ENCODE measurements at places on chromosomes 2 and 18.

DNA sequence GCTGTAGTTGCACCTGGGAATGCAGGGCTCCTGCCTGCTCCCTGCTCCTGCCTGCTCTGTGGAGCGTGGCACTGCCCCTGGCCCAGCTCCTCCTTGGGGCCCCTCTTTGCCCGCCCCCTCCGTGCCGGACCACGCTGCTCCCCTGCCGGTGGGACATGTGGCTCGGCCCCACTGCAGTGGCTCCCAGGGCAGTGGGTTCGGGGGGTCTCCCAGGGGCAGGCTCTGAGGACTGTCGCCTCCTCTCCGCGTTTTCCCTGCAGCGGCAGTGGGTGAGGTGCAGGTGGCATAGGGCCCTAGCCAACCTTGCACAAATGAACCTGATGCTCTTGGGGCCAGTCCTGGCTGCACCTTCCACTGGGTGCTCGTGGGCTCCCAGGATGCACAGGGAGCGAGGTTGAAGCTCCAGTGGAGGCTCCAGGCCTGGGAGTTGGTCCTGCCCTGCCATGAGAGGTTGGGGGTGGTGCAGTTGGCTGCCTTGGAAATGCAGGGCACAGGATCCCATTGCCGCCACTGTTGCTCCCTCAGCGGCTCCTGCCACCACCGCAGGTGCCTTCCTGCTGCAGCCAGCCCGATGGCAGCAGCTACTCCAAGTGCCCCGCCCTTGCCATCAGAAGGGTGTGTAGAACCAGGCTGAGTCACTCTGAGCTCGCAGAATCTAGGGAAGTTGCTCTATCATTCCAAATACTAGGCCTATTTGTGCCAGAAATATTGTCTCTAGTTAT, 313.1 kb upstream of the SYT4 start:
- DNase-seq: no peak

DNA sequence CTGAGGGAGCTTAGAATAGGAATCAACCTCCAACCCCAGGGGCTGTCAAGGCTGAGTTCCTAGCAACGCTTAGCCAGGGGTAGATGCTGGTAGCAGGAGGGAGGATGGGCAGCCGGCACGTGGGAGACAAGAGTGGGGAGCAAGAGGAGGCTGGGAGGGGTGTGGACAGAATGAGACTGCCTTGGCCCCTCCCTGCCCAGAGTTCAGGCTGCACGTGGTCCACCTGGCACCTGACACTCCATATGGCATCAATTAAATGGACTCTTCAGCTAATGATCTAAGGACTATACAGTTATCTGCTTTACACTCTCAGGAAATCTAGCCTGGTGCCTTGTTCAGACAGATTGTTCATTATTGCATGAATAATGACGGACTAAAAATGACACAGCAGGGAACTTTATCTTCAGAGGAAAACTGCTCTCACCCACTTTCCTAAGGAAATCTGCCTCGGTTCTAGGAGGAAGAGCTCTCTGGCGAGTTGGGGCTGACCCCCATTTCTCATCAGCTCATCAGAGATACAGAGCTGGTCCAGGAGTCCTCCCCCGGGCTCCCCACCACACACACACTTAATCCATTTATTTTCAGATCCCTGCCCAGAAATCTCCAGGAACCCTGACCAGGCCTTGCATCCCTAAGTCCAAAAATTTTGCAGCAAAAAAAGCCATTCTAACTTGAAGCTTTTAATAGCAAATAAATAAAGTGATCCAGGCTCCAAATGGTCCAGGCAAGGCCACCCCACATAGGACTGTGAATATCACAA, 102.1 kb upstream of the CDC42EP3 start:
- no peak for DNase-seq

GRCh38 chr2:8790739-8791162, 46.7 kb downstream of the KIDINS220 start:
- DNase-seq: no peak

DNA sequence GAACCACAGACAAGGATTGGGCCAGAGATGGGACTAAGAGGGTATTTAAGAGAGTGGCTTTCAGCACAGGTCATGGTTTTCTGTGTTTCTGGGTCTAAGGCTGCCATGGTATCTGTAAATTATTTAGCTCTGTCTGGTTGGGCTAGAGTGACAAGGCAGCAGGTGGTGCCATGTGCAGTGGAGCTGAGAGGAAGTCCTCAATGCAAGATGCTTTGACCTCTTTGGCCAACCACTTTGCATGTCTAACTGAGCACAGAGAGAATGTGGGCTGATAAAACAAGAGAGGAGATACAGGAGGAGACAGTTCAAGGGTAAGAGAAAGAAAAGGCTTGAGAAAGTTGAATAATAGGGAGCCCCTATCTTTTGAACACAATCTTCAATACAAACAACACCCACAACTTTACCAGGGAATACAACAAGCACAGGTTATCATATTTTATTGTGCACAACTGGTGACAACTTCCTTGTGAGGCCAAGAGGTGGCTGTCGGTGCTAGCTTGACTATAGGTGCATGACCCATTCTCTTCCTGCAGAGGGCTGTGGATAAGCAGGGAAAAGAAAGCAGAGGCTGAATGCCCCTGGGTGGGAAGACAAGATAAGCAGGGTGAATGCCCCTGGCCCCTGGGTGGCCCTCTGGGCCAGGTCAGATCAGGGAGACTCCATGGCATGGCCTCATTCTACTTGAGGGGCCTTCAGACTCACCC, 12.3 kb downstream of the FLACC1 start:
- DNase-seq: no peak

DNA sequence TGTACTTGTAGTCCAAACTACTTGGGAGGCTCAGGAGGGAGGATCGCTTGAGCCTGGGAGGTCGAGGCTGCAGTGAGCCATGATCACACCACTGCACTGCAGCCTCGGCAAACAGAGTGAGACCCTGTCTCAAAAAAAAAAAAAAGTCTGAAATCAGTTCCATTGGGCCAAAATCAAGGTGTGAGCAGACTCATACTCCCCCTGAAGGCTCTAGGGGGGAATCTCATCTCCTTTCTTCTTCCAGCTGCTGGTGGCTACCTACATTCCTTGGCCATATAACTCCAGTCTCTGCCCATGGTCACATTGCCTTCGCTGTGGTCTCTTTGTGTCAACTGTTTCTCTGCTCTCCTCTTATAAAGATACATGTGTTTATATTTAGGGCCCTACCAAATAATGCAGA, 234.0 kb downstream of the LRRTM1 start:
- DNase-seq: no peak

DNA sequence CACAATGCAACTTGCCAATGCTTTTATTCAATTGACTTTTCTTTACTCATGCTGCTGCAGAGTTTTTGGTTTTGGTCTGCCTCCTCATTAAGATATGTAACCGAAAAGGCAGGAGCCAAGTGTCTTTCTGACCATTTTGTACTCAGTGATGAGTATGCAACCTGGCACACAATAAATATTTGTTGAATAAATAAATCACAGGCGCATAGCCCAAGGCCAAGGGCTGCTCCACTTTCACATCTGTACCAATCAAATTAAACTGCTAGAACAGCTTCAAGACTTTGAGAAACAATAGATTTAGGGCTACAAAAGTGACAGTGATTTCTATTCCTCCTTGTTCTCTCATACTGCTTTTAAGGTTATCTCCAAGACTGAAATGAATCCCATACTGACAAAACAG, 828.2 kb downstream of the RNF144A start:
- DNase-seq: no peak

DNA sequence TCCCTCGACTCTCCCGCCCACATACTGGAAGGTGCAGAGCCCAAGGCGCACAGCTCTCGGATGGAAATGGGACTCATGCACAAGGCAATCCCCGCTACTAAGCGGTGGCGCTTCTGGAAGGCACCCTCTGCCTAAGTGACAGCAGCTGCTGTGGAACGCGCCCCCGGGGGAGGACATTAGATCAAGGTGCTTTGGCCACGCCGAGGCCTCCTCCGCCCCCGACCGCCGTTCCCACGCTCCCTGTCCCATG, 202 bp downstream of the MCEE start:
- DNase-seq: no peak

GRCh38 chr2:19860022-19860421, 41.8 kb downstream of the TTC32 start:
- no peak for DNase-seq

DNA sequence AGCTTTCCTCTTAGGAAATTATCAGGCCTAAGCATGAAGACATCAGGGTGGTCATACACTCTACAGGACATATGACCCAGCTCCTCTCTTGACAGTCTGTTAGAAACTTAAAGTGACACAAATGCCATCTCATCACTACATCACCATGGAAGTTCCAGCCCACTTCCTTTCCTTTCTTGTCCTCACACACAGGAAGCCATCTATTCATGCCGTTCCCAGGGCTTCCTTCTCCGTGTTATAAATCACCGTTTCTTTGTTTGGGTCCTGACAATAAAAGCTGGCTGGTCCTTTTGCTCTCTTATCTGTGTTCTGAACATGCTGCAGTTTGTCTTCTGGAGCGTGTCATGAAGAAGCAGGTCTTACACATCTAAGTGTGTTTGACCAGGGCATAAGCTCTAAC, 692.1 kb upstream of the CELF4 start:
- DNase-seq: no peak

DNA sequence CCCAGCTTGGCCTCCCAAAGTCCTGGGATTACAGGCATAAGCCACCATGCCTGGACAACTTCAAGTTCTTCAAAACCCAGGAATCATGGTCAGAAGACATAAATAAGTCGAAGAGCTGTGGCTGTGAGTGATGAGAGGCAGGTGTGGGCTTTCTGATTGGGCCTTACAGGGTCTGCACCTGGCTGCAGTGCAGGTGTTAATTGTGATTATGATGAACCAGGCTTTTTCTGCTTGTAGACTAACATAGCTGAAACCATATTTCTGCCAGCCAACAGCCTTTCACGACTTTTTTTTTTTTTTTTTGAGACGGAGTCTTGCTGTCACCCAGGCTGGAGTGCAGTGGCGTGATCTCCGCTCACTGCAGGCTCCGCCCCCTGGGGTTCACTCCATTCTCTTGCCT, 14.9 kb upstream of the DTNB start:
- no peak for DNase-seq

GRCh38 chr18:57784034-57784800, 18.9 kb downstream of the ATP8B1 start:
- DNase-seq: no peak

GRCh38 chr2:20363578-20363977, 12.9 kb upstream of the PUM2 start:
- DNase-seq: no peak

GRCh38 chr2:237919593-237919992, 47.2 kb upstream of the UBE2F start:
- DNase-seq: no peak

Data from CD4-positive, alpha-beta T cell treated with Interferon alpha-2 for 1 hour (primary cell).